ENCODE measurements at places on chromosomes 4 and X.

GRCh38 chr4:304969-305680 lies at the start of gene ZNF732:
Gene ZNF732 (minus strand): TSS chr4:305474. CDS start chr4:305310, 164 bp downstream.
- no peak for DNase-seq

GRCh38 chr4:175929441-175929840 lies 117.4 kb upstream of the GPM6A start:
- no peak for DNase-seq

DNA sequence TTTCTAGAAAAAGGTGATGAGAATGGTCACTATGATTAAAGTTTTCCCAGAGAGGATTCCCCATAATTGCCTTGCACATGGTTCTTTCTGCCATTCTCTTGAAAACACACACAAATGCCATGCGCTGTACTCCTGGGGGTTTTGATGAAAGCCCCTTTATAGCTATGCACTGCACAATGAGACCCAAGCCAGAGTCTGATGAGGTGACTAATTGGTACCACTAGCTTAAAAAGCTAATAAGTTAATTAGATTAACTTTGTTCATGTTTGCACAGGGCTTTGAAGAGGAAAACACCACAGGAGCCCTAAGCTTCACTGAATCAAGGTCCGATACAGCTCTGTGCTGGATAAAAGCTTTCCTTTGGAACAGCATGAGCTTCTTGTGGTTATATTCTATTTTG lies 132.2 kb downstream of the NKX6-1 start:
- no peak for DNase-seq

- no peak for DNase-seq
These were observed 448.6 kb upstream of the TECRL start for GRCh38 chr4:64857815-64858214.

DNA sequence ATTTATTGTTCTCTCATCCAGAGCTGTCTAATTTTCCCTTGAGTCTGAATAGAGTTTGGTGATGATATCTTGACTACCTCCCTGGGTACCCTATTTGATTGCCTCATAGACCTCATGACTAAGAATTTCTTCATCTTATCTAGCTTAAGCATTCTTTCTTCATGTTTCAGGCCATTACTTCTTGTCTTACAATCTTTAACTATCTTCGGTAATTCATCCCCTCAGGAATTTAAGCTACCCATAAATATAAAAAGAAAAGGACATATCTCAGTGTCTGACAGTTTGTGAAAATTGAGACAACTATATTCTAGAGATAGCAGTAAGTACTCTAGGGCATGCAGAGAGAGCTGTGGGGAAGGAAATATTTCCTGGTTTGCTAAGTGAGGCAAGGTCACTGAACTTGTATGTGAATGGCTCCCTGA lies 466.1 kb upstream of the GRID2 start:
- no peak for DNase-seq

DNA sequence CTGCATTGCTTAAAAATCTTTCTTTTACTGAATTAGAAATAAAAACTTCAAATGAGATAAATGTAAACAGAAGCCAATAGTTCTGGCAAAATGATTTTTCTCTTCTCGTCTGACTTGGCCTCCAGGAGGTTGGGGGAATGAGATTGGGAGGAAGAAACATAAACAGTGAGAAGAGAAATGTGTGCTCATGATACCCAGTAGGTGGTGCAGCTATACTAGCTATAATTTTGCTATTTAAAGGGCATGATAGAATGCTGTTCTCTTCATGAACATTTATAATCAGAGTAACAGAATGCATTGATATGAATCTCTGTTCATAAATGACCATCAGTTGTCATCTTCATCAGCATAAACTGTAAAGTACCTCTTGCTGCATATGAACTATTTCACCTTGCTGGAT lies 85.5 kb downstream of the TACR3 start:
- no peak for DNase-seq

- no peak for DNase-seq
These were observed 27.5 kb upstream of the GPR78 start for GRCh38 chr4:8552581-8553205.

DNA sequence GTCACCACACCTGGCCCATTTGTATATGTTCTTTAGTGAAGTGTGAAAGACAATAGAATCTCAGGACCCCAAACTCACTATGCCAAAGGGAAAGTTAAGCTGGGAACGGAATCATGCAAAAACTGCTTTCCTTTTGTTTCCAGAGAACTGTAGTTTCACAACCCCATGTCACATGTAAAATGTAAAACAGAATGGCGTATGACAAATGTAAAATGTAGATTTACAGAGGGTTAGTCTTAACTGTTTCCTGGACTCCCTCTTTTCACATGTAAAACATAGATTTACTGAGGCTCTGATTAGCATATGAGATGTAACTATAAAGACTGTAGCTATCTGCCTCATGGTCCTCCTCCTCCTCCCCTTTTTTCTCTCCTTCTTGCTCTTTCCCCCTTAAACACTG lies 66.3 kb downstream of the ABLIM2 start:
- no peak for DNase-seq

DNA sequence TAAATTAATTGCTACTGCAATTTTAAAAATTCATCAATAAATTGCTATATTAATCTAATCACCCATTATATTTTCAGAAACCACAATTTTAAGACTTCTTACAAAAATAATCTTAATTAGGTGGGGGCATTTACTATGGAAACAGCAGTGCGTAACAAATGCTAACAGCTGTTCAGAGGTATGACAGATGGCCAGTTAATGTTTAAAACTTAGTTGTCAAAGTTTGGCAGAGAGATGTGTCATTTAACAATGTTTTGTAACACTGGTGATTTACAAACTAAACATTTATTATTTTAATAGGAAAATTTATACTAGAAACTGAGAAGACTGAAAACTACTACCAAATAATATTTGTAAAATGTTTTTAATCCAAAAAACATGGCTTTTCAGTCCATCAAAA lies 85.2 kb upstream of the GPR34 start:
- no peak for DNase-seq

DNA sequence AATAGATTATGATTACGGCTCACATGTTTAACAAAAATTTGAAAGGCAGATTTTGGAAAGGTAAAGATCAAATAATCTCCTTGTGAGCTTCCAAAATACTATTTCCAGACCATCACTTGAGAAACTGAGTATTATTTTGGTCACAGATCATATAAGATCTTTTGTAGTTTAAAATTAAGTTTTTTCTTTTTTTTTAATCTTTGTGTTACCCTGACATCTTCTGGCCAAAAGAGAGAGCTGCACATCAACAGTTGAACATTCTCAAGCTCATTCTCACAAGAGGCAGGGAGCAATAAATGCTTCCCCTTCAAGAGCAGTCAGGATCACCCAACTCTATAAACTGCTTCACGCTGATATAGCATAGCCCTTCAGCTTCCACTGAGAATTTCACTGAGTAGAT lies 15.9 kb downstream of the TMEM192 start:
- no peak for DNase-seq

GRCh38 chr4:82562564-82562854 lies 721 bp upstream of the TMEM150C start:
- no peak for DNase-seq

DNA sequence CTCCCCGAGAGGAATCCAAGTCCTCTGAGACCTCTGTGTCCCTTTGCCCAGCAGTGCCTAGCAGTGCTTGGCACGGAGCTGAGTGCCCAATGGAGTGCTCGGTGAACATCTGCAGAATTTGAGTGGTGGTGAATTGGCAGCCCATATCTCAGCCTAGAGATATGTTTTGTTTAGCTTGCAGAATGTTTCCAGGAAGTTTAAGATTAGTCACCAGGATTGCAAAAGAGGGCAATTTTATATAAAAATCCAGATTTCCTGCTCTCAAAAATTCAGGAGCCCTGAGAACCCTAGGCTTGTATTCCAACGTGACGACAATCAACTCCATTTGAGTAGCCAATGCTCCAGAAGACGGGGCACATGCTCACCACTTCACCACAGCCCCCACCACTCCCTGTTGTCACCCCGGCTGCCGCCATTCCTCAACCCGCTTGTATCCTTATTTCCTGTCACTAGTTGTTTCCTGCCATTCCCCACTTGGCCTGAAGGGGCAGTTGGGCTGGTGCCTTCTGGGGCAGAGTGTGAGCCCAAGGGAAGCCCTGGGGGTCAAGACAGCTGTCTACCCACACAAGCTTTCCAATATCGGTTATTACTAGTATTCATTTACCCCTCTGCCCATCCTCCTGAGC lies 116.9 kb downstream of the EFNB1 start:
- no peak for DNase-seq

DNA sequence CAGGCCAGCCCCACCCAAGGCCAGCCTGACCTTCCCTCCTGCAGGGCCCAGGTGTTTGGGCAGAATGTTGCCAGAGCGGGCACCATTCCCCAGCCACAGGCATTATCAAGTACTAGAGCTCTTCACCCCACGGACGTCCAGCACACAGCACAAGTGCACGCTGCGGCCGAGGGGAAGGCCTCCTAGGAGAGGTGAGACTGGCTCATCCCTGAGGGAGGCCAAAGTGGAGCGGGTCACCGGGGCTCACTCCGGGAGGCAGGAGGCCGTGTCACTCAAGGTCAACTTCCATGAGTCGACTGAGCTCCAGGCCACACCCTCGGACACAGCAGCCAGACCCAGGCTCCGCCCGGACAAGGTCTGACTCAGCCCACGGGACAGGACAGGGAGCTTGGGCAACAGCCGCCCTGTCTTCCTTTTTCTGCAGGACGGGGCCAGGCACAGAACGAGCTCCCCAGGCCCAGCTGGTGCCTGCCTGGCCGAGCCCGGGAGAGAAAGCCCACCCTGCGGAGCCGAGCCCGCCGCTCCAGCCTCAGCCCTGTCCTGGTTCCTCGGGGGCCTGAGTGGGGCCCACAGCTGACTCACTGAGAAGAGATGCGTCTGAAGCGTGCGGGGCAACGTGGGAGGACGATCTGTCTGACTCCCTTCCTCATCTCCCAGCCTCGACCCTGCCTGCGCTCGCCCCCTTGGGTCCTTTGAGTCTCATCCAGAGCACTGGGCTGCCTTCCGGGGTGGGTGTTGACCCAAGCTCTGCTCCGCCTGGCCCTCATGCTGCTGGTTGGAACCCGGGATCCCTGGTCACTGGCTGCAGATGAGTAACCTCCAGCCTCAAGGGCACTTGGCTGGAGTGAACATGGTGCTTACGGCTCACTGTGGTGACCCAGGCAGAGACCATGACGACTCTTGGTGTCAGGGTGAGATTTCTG lies 1.6 kb downstream of the SLC49A3 start:
- no peak for DNase-seq

DNA sequence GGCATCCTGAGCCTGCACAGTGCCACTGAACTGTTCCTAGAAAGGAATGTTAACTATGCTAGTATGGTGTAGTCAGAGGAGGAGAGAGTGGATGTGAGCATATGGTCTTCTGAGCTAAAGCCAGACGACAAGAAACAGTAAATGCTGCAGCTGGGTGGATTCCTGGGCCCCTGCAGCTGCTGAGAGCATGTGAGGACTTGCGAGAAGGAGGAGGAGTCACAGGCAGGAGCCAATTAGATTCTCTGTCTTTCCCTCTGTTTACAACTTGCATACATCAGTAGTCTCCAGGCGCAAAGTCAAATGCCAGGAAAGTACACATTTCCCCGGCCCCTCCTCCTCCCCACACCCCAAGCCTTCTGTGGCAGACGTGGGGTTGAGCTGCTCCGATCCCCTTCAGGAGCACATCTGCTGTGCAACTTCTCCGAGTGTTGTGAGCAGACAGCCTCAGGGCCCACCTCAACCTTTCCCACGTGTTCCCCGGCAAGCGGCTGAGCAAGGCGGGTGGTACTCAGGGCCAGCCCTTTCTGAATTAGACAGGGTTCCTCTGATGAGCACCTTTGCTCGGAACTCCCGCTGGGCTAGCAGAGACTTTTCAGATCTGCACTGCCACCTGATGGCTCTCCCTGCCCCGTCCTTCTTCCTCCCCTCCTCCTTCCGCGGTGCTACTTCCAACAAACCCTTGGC lies 108.7 kb upstream of the ATP6AP2 start:
- DNase-seq, result no peak

Data from activated naive CD4-positive, alpha-beta T cell treated with anti-CD3 and anti-CD28 coated beads, Interleukin-2, amount 50 U/mL, for 72 hours (primary cell).